Activated naive CD4-positive, alpha-beta T cell treated with Interleukin-2 at 50 U/mL for 16 hours (primary cell): ENCODE measurements at places on chromosomes 12 and 14.

- no peak for DNase-seq
These were observed 122.1 kb downstream of the PRKD1 start for GRCh38 chr14:29805415-29806123.

- DNase-seq: no peak
These were observed 13.0 kb upstream of the ZNF410 start for GRCh38 chr14:73873660-73874059.

DNA sequence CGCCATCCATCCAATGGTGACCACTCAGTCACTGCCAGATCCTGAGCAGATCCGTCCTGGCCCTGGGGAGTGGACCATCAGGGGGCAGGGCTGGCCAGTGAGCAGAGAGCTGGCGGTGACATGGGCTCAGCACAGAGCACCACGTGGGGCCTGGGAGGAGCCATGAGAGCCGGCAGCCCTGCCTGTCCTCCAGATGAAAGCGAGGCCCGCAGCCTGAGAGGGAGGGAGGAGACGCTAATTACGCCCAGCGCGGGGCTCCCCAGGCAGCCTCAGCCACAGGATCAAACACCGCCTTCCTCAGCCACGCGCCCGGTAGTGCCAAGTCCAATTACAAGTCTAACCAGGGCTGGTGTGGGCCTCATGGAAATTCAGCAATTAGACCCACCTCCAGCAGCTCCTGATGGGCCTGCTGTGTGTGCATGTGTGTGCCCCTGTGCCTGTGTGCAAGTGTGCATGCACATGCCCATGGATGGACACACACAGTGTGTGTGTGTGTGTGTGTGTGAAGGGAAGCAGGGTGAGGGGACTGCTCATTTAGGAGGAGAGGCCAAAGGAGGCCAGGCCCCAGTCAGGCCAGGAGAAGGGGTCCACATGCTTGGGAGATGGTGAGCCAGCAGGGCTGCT, 68.0 kb downstream of the KIF26A start:
- DNase-seq: no peak

DNA sequence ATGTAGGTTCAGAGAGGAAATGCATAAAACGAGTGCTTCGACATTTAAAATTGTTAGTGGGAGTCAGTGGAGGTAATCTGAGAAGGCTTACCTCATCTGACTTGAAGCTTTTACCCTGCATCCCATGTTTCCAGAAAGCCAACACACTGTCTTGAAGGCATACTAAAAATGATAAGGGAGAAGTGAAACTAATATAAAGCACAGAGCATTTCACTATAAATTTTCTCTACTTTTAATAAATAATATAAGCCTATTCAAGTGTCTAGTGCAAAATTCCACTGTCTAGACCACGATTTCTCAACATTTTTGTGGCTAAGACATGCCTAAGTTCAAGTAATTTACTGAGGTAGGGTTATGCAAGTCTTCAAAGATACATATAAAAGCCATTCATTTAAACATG, 29.1 kb upstream of the CDKL1 start:
- no peak for DNase-seq

DNA sequence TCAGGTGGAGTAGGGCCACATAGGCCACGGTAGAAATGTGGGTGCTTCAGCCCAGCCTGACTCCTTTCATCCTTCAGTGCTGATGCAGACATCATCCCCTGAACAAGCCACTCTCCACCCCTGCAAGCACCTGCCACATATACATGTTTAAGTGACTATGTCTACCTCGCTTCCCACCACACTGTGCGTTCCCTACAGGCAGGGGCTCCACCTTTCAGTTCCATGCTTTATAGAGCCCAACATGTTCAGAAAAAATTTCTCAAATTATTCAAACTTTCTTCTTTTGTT, 11.6 kb downstream of the SLC7A7 start:
- no peak for DNase-seq

- no peak for DNase-seq
These were observed 34.9 kb upstream of the FAM222A start for GRCh38 chr12:109678719-109679118.

DNA sequence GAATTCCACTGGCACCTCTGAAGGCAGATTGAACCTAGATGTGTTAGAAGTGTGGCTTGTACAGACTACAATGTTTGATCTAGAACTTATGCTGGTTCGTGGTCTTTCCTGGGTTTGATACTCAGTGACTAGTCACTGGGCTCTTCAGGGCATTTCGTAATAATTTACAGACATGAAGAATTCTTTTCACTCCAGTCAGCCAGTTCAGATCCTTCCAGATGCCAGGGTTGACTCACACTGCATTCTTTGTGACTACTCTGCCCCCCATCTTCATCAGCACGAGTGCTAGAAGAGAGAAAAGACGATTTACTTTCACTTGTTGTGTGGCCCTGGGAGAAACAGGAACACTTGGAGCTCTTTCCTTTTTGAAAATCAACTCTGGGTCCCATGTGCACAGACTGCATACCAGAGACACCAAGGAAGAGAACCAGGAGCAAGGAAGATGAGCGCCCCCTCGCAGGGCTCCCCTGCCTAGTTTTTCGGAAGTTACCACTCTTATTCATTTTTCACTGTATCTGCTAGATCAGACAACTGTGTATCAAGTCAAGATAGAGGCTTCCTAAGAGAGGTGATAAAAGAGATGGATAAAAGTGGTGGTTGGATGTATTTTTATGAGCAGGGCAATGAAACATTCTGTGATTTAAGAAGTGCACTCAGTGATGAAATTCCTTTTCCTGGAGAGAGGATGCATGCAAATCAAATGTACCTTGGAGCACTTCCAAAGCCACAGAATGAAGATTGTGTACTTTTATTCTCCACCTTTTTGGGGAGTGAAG, 33.5 kb upstream of the EVL start:
- DNase-seq: no peak

- no peak for DNase-seq
These were observed 12.6 kb downstream of the MMP17 start for GRCh38 chr12:131840643-131841416.
